Natural killer cell treated with Interleukin-12 subunit alpha and Interleukin-12 subunit beta and Interleukin-15 and Interleukin-18, amount 100 ng/mL, for 72 hours (primary cell): ENCODE measurements at places on chromosomes 5 and 9. TPM values are rescaled to one million over a fixed set of nuclear protein-coding genes. Genes with fewer than 3 reads are reported as not detected.

GRCh38 chr5:79456890-79457583 lies 56.9 kb downstream of the HOMER1 start:
- DNase-seq, result no peak
- no peak overlapping the region for H3K27ac ChIP-seq
- peaks cover 5% of the 10 kb centered on the region for H3K36me3 ChIP-seq
- H3K27me3 ChIP-seq, result peaks cover 16% of the 10 kb centered on the region
- no peak overlapping the region for H3K4me3 ChIP-seq

DNA sequence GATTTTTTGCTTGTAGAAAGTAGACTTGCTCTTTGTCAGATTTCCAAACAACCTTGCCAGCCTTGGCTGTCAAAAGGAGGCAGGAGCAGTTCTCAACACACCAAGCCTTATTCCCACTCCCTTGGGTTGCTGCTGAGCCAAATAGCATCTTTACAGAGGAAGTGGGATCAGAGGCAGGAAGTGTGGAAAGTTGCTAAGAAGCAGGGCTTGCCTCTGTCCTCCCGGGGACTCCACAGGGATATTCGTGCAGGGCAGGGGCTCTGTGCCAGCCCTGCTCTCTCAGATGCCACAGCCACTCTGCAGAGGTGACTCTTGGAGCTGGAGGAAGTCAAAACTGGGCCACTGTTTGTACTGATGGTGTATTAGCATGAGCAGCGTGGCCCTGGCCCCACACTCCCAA lies 24.3 kb downstream of the PTPDC1 start:
- H3K4me3 ChIP-seq, result no peak overlapping the region
- H3K36me3 ChIP-seq, result no peaks in the 10 kb centered on the region
- H3K27me3 ChIP-seq, result no peaks in the 10 kb centered on the region
- DNase-seq, result no peak

CCDC171 gene
- 2.0 TPM for total RNA-seq

C5orf58 gene
- not detected for total RNA-seq

PCDHB9 gene
- 0.17 TPM for total RNA-seq
